Right kidney (tissue), 9 donors: ENCODE measurements at places on chromosomes 11 and 22.

- DNase-seq, result no peak
Observed at GRCh38 chr11:119752345-119752871, 23.4 kb upstream of the NECTIN1 start.

- no peak for DNase-seq
Observed at GRCh38 chr11:38593649-38594048, 1995.6 kb upstream of the RAG2 start.

DNA sequence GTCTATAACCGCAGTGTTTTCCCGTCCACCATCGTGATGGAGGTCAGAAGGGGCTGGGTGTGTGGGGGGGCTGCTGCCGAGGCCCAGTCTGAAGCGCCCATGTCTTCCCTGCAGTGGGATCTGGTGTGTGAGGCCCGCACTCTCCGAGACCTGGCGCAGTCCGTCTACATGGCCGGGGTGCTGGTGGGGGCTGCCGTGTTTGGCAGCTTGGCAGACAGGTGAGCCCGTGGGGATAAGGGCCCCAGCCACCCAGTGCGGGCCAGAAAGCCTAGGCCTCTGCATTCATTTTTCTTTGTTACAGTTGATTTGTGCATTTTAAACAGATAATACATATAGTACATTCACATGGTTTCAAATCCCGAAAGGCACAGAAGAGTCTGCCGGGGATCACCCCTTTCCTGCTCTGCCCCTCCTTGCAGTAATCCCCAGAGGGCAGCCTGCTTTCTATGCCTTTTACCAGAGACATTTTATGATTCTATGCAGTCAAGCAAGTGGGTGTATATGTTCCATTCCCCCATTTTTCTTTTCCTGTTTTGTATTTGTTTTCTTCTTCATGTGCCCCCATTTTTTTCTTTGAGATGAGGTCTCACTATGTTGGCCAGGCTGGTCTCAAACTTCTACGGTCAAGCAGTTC is 32.6 kb downstream of the CAPN1 start:
- DNase-seq, result no peak

DNA sequence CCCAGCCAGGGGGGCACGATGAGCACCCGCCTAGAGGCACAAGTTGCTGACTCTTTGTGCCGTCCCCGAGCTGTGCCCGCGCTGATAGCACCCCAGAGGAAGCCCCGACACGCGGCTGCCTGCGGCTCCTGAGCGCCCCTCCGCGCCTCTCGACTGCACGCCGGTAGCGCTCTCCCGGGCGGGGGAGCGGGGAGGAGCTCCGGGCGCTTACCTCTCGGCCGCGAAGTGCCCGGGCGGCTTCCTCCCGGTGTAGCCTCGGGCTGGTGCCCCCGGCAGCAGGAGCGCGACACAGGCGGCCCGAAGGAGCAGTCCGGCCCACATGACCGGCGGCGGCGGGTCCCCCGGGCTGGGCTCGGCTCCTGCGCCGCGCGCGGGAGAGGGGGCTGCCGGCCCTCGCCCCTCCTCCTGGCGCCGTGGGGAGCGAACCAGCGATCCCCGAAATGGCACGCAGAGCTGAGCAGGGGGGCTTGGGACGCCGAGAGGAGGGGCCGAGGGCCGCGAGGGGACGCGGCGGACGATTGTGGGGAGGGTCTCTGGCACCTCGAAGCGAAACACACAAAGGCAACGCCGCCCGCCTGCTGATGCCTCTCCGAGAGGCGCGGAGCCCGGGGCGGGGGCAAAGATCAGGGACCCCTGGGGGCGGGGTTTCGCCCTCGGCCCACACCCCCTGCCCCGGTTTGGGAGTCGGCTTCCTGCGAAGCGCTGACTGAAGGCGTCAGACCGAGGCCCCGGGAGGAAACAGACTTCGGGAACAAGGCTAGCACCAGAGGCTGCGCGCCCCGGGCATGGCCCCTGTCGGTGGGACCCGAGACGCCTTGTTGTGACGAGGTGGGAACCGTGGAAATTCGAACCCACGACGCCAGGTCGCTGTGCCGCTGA is at the start of gene VWCE:
Gene VWCE, minus strand, starts transcription at position 600 of the 879 bp plus-strand sequence. Its CDS starts 279 bp downstream, at position 321.
- DNase-seq, result peak; percentile 88

DNA sequence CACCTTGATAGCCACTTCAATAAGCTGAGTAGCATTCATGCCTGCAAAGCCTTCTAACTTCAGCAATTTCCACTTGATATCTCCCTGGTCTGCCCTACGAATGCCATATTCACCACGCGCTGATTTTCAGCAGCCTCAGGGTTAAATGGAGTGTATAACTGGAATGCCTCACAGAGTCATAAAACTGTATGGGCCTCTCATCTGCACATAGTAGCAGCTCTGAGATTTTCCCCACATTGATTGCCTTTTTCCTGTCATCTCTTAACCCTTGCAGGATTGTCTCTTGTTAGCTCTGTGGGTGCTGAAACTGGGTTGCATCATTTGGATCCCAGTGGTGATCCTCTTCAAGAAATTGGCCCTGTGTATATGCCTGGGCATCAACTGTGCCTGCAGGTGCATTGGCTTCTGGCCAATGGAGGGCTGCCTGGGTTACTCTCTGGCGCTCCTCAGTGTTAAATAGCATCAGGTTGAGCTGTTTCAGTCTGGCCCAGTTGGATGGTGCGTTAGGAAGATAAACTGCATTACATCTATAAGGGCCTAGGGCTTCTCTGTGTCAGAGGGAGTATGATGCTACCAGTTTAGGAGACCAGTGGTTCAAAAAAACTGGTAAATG is 17.4 kb upstream of the GLYATL1 start:
- DNase-seq, result no peak

DNA sequence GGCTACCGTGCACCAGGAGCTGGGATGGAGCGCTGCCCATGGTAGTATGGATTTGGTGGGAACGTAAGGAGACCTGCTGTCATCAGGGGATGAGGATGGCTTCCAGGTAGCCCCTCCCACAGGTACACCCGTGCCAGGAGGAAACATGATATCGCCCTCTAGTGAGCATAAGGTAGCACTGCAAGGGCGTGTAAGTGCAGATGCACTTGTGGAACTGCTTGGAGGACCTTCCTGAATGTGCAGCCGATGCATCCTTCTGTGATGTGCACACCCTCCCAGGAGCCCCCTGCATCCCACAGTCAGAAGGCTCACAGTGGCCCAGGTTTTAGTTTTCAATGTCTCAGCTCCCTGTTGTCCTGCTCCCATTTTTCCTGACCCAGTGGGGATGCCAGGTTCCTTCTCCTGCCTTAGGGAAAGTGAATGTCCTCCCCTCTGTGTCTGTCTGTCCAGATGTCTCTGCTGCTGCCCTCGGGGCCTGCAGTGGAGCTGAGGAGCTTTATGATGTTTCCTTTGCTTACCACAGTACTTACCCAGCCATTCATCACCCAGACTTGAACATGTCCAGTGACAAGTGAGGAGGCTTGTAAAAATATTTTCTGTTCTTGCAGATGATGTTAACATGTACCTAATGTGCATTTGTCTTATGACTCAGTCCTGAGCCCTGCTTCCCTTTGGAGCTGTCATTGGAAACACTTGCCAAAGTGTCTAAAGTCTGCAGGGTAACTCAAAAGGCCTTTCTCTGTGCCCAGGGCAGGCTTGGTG is 49.2 kb downstream of the DBX1 start:
- DNase-seq, result peak; percentile 51

DNA sequence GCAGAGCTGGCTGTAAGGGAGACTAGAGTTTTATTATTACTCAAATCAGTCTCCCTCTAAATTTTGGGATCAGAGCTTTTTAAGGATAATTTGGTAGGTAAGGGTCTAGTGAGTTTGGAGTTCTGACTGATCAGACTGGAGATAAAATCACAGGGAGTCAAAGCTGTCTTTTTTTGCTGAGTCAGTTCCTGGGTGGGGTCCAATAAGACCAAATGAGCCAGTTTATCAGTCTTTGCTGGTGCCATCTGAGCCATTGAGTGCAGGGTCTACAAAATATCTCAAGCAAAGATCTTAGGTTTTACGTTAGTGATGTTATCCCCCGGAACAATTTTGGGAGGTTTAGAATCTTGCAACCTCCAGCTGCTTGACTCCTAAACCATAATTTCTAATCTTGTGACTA is 935.1 kb upstream of the RAG2 start:
- no peak for DNase-seq

DNA sequence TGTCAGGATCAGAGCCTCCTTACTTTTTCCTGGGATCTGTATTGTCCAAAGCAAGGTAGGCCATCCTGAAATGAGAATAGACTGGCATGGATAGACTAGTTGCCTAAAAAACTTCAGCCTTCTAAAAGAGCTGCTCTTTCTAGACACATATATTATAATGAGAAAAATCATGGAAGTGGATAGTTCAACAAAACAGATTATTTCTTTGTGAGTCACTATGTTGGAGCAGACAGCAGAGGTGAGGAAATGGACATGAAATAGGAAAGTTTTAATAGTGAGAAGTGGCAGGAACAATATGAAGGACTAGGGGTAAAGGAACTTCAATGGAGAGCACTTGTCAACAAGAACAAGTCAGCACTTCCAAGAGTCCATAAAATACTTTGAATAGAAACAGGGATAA is 101.9 kb upstream of the ANO3 start:
- DNase-seq, result no peak

DNA sequence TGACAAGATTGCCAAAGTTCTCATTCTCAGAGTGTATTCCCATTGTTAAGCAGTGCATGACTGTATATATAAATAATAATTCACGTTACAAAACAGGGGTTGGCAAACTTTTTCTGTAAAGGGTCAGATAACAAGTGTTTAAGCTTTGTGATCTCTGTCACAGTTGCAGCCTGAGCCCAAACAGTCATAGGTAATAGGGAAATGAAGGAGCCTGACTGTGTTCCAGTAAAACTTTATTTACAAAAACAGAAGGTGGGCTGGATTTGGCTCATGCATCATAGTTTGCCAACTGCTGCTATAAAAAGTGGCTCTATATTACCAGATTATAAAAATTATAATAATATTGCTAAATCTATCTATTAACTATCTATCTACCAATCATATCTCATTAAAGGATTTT is 3.5 kb downstream of the MMP7 start:
- no peak for DNase-seq

DNA sequence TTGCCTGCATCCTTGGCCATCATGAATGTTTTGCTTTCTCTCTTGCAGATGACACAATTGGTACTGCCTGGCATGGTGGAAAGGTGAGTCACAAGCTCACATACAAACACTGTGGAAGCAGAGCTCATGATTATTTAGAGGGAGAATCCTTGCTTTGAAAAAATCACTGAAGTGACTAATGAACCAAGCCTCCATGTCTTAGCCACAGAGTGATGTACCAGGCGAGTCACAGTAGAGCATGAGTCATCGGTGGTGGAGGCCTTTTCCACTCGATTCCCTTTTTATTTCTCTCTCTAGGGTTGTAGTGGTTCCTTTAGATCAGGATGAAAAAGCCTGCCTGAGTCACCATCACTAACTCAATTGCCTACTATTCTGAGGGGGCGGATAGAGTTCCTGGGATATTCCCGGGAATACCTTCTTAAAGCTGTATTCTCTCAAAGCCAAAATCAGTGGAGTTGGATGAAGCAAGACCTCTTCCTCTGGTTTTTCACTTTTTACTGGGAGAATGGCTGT is 49.6 kb upstream of the ALKBH3 start:
- DNase-seq, result no peak

- no peak for DNase-seq
Observed at GRCh38 chr22:19981171-19981960, 35.3 kb downstream of the ARVCF start.

DNA sequence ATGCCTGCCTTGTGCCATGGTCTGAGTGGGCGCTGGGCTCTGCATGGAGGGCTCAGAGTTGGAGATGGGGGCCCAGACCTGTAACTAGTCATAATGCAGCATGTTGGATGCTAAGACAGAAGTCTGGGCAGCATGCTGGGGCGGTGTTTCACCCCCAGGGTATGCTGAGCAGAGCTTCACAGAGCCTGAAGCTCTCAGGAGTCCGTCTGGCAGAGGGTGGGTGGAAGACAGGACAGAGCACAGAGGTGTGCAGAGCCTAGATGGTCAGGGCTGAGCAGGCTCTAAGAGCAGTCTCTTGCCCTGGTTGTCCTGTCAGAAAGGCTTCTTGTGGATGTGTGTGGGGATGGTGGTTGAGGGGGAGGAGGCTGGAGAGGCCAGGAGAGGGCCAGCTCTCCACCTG is 7.2 kb downstream of the TAF6L start:
- DNase-seq, result no peak

- no peak for DNase-seq
Observed at GRCh38 chr11:98895936-98896335, 124.8 kb upstream of the CNTN5 start.

DNA sequence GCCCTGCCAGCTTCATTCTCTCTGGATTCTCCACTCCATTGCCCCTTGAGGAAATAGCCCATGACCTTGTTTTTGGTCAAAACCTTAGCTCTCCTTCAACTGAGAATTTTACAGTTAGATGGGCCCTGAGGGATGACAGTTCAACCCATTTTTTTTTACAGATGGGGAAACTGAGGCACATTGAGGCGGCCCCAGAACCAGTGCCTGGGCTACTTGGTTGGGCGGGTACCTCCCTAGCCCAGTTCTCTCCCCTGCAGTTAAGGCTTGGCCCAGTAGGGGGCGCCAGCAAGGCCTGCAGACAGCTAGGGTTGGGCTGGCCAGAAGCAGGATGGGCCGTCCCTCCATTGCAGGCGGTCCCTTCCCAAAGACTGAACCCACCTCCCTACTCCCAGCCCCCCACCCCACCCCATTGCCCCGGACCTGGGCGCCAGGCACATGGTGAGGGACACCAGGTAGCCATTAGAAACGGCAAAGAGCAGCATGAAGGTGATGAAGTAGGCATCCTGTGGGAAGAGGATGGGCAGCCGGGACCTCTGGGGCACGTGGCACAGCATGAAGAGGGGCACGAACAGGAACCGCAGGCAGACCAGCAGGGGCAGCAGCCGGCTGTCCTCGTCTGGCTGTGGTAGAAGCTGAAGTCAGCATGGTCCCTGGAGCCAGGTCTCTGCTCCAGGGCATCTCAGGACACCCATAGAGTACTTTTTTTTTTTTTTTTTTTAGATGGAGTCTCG is 7.6 kb downstream of the SLC29A2 start:
- DNase-seq, result no peak

GRCh38 chr11:116170526-116171120 is 602.2 kb downstream of the BUD13 start:
- no peak for DNase-seq

- no peak for DNase-seq
Observed at GRCh38 chr11:15591112-15591537, 476.4 kb downstream of the INSC start.
